ENCODE measurements at places on chromosomes 3 and 15.

DNA sequence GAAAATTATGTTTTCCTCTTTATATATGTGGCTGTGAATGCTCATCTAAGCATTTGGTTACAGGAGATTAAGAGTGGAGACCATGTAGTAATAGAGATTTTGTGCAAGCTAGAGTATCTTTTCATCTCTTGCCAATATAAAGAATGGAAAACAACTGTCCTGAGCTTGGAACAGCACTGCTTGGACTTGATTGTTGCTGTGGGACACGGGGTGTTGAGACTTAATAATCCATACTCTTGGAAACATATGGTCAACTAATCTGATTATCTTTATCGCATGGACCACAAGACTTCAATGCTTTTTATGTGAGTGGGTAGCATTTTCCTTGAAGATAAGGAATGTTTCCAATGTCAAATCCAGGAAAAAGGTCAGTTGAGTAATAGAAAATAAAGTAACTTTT lies 806.3 kb downstream of the DIPK2A start:
- DNase-seq, result no peak

- no peak for DNase-seq
These were observed 23.8 kb upstream of the TCF12 start for GRCh38 chr15:56894601-56895000.

DNA sequence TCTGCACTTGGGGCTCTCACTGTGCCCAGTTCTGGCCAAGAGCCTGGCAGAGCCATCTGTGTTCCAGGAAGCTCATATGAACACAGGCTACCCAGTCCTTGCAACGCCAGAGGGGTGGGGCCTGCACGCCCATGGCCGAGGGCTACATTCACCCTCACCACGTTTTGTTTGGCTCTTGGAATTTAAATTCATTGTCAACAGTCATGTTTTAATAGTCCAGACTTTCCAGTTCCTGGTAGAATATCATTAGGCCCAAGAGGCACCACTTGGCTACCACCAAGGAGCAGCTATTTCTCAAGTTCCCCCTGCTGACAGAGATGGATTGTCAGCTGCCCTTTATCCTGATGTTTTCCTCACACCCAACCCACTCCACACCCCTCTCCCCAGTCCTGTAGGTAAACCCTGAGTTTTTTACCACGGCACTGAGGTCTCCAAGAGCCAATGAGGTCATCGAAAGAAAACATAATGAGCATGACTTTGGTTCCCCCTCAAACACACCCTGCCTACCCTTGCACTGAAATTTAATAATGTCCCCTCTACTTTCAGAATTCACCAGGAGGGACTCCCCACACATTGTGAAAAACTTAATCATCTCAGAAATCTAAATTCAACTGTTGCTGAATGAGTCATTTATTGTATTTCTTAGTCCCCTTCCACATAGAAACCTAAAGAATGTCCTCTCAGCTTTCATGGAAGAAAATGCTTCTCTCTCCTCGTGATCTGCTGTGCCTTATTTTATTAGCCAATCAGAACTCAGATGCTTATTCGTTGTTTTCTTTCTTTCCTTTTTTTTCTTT lies 125.1 kb downstream of the SHQ1 start:
- DNase-seq, result no peak

- no peak for DNase-seq
These were observed 111.9 kb downstream of the RAP2B start for GRCh38 chr3:153273767-153274435.
